Adipose tissue (tissue), 3 donors: ENCODE measurements at places on chromosomes 5 and 9. TPM values are rescaled to one million over a fixed set of nuclear protein-coding genes. Genes with fewer than 3 reads are reported as not detected.

Gene SFXN1
- polyA plus RNA-seq, result 8.8 TPM

Gene ANKRD34B
- polyA plus RNA-seq, result 1.5 TPM

Gene C5orf22
- 9.8 TPM for polyA plus RNA-seq

Gene FOXD4L4
- not detected for polyA plus RNA-seq

Gene POLR3G
- 0.74 TPM for polyA plus RNA-seq

Gene GLRA1
- polyA plus RNA-seq, result not detected

Gene ARL10
- polyA plus RNA-seq, result 1.3 TPM

Gene KCNV2
- polyA plus RNA-seq, result not detected

Gene STPG3
- polyA plus RNA-seq, result 0.16 TPM

Gene ROR2
- 2.8 TPM for polyA plus RNA-seq

Gene IDNK
- 15.0 TPM for polyA plus RNA-seq
